ENCODE measurements at places on chromosomes 2 and 18. TPM values are rescaled to one million over a fixed set of nuclear protein-coding genes. Genes with fewer than 3 reads are reported as not detected.

GKN1 gene
- not detected for total RNA-seq

GAL3ST2 gene
- total RNA-seq: not detected

PLEK gene
- not detected for total RNA-seq

CELF4 gene
- total RNA-seq: not detected

FZD7 gene
- total RNA-seq: 12.0 TPM
